Activated gamma-delta T cell treated with Interleukin-2 at 50 U/mL for 16 hours (primary cell): ENCODE measurements at places on chromosomes 2 and 18.

DNA sequence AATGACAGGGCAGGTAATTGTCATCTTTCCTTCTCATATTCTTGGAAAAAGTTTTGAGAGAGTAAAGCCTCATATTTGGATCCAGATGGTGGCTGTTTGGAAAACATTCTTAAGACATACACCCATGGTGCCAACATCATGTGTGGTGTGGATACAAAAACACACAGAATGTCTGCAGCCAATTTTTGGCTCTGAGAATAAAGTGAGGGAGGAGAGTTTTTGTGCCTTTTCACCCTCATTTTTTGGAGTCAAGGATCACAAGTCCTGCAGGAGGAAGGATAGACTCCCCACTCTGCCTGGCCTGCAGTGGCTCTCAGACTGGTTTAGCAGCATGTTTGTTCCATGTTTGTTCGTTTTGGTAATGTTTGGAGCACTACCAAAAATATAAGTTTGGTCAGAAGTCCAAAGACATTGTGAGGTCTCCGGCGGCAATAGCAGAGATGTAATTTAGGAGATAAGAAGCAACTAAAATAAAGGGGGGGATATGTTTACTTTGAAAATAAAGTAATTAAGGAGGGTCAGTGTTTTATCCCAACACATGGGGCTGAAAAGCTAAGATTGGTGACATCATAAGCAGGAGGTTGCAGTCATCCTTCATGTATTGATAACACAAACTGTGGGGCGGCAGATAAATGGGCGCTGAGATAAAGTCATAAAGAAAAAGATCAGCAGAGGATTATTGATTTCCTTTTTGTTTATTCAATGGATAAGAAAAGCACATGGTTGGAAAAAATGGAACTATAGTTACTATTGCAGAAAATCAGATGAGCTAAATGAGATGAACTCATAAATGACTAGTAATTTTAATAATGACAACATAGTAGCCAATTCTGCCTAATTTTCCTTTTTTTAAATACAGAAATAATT is 655 bp downstream of the NOSTRIN start:
- no peak for DNase-seq

DNA sequence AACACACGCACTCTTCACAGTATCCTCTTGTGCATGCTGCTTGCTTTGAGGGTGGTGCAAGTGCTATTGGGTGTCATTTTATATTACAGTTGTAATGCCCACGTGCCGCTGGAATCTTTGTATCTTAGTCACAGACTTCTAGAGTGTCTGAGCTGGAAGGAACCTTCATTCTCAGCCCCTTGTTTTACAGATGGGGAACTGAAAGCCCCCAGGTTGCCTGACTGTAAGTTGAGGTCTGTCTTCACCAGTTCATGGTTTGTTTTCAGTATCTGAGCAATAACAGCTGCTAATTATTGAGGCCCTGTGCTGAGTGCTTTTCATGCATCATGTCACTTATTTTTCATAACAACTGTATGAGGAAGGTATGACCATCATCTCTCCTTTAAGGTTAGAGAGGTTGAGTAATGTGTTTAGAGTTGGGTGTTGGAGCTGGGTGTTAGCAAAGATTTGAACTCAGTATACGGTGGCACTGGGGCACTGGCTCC is 77.0 kb downstream of the PRKCE start:
- DNase-seq: no peak

DNA sequence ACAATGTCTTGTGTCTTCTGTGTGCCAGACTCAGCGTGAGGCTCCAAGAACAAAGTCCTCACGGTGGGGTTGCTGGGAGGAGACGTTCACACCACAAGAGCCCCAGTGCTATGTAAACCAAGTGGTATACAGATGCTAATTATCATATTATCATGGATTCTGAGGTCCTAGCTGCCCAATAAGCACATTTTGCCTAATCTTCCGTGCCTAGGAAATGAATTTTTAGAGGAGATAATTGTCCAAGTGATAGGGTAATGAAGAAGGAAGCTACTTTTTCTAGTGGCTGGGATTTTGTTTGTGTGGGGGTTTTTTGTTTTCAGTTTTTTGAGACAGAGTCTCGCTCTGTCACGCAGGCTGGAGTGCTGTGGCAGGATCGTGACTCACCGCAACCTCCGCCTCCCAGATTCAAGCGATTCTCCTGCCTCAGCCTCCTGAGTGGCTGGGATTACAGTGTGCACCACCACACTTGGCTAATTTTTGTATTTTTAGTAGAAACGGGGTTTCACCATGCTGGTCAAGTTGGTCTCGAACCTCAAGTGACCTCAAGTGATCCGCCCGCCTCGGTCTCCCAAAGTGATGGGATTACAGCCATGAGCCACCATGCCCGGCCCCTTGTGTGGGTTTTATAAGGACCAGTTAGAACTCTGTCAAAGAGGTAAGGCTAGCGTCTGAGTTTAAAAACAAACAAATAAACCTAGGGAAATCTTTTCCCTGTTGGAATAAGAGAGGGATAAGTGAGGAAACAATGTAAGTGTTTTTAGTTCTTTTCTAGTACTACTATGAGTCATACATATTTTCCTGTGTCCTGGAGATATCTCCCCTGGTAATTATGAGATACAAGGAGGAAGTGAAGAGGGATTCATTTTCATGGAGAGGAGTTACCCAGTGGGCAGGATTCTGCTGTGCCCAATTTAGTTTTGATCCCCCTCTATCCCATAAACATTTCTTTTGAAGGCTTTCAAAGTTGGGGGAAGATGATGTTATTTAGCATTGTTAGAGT is 9.5 kb upstream of the SMAD7 start:
- DNase-seq: no peak

- DNase-seq: no peak
Measured at GRCh38 chr2:5057891-5058351, 634.3 kb upstream of the SOX11 start.

DNA sequence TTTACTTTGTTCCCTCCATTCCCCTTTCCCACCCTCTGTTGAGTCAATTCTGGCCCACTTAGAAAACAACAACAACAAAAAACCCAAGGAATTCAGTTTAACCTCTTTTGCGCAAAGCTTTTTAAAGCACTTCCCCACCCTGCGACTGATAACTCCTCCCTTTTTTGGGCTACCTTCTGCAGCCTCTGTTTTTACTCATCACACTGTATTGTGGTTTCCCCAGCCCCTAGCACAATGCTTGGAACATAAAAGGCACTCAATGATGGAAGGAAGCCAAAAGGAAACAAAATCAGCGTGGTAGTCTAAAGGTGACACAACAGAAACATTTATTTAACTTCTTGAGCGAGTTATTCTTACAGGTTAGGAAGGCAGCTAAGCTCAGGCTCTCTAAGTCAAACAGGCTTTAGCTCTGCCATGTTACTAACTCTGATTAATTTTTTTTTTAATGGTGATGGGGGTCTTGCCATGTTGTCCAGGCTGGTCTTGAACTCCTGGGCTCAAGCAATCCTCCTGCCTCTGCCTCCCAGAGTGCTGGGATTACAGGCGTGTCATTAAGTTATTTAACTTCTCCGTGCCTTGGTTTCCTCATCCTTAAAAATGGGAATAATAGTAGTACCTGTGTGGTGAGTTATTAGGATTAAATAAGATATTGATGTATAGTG is 1.3 kb downstream of the CEP68 start:
- peak; percentile 61 for DNase-seq

- DNase-seq: no peak
Measured at GRCh38 chr2:44723921-44724320, 217.6 kb upstream of the SIX3 start.

DNA sequence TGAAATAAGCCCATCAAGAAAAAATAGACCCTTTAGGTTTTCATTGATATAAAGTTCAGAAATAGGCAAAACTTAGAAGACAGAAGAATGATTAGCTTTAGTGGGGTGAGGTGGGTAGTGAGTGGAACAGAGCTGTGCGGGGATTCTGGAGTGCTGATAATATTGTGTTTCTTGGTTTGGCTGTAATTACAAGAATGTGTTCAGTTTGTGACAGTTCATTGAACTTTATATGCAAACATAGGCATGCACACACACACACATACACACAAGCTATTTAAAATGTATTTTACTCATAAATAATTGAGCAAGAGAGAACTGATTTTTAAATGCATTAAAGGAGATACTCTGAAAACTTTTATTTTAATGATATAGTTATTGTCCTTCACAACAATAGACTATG is 17.1 kb downstream of the ARHGAP15 start:
- no peak for DNase-seq

DNA sequence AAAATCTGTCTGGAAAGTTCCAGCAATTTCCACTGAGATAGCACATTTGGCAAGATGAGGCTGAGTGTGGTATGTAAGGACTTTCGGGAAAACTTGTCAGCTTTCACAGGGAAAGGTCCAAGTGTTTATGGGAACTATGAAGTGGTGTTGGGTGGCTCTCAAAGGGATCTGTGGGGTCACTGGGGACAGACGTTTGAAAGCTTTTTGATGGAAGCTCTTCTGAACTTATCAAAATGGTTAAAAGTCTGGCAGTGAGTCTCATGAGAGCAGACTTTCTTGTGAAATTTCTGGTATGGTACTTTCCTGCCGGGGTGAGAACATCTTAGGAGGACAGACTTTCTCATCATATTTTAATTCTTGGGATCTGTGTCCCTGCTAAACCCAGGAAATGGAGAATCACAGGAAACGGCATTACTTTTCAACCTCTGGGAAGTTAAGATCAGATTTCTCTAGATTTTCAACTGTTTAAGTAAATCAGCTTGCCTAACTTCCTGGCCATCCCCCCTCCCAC is 546.3 kb upstream of the ZEB2 start:
- DNase-seq: no peak

GRCh38 chr2:88852753-88853402 is 161.4 kb downstream of the RPIA start:
- DNase-seq: no peak

GRCh38 chr2:85708641-85709040 is 14.5 kb downstream of the GNLY start:
- DNase-seq: no peak

GRCh38 chr2:158772306-158773078 is 22.6 kb upstream of the DAPL1 start:
- no peak for DNase-seq

- DNase-seq: no peak
Measured at GRCh38 chr2:241636182-241637017, 558 bp downstream of the THAP4 start.

DNA sequence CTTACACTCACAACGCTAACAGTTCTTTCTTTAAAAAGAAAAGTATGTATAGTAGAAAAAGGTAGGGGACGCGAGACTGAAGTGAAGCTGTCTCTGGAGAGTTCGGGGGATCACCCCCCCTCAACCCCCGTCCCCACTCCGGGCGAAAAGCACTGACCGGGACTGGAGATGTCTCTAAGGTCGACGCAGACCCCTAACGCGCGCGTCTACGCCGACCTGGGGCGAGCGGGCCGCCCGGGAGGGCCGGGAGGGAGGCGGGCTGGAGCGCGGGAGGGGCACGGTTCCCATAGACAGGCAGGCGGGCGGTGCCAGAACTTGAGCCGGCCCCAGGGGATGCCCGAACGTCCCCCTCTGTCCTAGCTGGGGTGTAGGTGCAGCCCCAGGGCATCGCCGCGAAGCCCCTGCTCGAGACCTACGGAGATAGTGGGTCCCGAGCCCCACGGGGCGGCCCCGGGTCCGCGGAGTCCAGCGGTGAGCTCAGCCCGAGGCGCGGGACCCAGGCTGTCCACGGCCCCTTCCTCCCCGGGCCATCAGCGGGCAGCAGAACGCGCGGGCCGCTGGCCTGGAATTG is 82.2 kb downstream of the CHRNA1 start:
- peak; percentile 29 for DNase-seq

- DNase-seq: no peak
Measured at GRCh38 chr2:215614296-215614695, 178.4 kb upstream of the FN1 start.

- DNase-seq: no peak
Measured at GRCh38 chr2:207533461-207534008, 3.8 kb downstream of the CREB1 start.

DNA sequence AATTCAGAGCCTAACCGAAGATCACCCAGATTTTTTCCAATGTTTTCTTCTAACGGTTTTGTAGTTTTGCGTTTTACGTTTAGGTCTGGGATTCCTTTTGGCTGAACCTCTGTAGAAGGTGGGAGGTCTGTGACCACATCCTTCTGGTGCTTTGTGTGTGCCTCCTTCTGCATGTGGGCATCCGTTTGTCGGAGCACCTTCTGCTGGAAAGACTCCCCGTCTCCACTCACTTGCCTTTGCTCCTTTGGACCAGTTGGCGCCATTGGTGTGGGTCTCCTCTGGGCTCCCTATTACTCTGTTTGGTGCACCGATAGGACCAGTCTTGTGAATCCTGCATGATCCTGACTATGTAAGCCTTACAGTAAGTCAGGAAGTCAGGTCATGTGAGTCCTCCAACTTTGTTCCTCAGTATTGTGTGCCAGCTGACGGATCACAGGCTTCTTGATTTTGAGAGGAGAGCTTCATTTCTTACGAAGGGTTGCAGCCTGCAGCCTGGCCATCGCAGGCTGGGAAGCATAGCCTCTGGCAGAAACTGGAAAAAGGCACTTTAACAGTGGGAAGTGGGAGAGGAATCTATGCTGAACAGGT is 13.6 kb downstream of the AQP12A start:
- no peak for DNase-seq

- no peak for DNase-seq
Measured at GRCh38 chr2:25285265-25286024, 56.3 kb downstream of the DNMT3A start.

- no peak for DNase-seq
Measured at GRCh38 chr2:159944874-159945273, 117.5 kb downstream of the PLA2R1 start.

DNA sequence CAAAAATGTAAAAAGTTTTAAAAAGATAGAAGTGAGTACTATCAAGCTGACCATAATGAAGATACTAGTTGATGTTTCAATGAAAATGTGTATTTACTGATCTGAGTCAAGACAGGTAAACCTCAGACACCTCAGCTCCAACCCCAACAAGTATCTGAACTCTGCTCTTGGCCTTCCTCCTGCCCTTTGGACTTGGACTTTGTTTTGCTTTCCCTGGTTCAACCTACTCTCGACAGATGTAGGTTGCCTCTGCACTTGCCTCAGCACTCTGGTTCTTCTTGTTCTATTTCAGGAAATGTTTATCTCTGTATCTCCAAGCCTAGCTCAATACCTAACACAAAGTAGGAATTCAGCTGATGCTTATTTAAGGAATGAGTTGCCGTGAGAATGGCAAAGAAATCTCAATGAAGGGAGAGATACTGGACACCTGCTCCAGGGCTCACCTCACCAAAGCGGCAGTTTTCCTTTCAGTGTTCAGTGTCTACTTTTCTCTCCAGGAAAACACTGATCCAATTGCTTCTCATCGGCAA is 248.8 kb upstream of the CTAGE1 start:
- DNase-seq: no peak

DNA sequence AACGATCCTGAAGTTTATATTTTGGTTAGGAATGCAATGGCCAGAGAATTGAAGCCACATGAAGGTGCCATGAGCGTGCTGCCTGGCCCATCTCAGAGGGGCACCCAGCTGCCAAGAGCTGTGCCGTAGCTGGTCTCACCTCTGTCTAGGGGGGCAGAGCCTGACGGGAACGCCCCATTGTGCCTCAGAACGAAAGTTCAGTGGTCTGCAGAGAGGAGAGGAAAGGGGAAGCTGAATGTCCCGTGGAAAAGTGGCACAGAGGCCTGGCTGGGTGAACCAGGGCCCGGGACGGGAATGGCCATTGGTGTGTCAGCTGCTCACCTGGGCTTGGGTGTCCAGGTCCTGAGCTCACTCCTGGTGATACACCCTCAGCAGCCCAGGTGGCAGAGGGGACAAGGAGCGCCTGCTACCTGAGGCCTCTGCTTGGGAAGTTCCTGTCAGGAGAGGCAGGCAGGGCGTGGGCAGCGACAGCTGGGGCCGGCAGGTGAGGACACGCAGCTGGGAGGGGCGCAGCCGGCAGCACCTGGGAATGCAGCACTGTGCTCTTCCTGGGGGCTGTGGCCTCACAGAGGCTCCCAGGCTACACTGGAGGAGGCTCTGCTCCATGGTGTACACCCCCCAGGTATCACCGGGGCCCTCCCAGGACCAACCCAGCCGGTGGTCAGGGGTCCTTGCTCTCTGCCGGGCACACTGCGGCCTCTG is 67.3 kb downstream of the PARD6G start:
- DNase-seq: no peak
